Activated CD4-positive, alpha-beta T cell treated with anti-CD3 and anti-CD28 coated beads, Interleukin-2, Interleukin-4, amounts not matched to agents 100 ng/mL and 50 ng/mL, durations not matched to agents 16 hours and 8 hours (primary cell): ENCODE measurements at places on chromosomes 3 and 15.

- DNase-seq = no peak
These were observed 47.8 kb upstream of the C3orf70 start for GRCh38 chr3:185200639-185201038.

- peak; percentile 24 for DNase-seq
These were observed 5.2 kb upstream of the EBLN2 start for GRCh38 chr3:73056014-73056844.

- DNase-seq = no peak
These were observed 87.0 kb downstream of the TMEM108 start for GRCh38 chr3:133125171-133125570.

GRCh38 chr3:187661267-187661666 lies 8.9 kb downstream of the SST start:
- no peak for DNase-seq

- no peak for DNase-seq
These were observed 26.2 kb downstream of the RBPMS2 start for GRCh38 chr15:64749167-64749566.

DNA sequence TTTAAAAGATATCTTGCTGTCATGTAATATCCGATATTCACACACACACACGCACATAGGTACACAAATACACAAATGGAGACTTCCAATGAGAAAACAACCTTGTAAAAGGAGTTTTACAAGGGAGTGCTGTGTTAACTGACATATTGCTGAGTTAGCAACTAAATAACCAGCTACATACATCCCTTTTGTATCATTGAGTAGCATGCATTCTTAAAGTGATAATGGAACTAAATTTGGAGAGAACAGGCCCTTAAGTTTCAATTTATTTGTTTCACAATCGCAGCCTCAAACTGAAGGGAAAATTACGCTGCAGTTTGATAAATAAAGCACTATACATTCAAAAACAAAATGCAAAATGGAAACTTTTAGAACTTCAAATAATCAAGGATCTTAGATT lies 1046.0 kb upstream of the NR2F2 start:
- peak; percentile 6 for DNase-seq

GRCh38 chr3:5423076-5423475 lies 235.6 kb downstream of the EDEM1 start:
- no peak for DNase-seq

DNA sequence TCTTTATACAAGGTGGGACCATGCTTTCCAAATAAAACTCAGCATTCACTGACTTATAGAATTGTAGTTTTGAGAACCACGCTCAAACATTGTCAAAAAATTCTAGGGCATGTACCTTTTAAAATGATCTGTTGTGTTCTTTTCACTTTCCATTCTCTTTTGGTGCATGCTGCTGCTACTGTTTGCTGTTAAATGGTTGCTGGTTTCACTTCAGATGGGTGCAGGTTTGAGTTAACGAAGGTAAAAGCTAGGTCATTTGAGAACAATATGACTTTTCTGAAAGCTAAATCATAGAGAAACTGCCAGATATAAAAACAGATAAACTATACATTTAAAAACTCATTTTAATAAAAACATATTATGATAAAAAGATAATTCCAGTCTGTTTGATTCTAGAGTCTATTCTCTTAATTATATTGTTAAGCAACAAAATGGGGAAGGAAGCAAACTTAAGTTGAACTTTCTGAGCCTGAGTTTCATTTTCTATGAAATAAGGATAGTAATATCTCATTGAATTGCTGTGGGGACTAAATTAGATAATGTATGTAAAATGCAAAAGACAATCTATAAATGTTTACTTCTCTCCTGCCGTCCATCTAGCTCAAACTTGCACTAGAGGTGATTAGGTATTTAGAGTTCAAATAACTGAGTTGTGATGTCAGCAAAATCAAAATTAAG lies 82.4 kb downstream of the OXSM start:
- DNase-seq = no peak

DNA sequence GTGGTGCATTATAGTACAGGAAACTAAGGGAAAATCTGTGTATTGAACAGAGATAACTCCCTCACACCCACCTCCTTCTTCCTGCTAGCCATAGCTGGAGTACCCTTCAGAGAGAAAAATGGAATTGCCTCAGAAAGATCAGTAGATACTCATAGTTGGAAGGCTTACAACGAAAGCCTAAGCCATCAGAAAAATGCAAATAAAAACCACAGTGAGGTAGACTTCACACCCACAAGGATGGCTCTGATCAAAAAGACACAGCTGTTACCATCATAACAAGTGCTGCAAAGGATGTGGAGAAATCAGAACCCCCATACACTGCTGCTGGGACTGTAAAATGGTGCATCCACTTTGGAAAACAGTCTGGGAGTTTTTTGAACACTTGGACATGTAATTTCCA lies 7.4 kb upstream of the DLG1 start:
- peak; percentile 59 for DNase-seq

DNA sequence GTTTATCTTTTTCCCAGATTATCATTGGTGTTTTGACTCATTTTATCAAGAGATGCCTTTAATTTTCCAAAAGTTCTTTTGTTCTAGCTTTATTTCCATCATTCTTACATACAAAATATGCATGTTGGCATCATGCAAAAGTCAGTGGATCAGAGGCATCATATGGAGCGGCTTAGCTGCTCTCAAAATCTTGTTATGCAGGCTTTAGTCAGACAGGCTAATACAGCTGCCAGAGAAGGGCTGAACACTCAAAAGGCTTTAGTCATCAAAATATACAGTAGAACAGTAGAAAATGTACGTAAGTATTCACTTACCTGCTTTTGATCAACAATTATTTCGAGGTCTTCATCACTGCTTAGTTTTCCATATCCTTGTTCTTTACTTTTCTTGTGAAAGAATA lies 65.5 kb downstream of the PEX5L start:
- DNase-seq = no peak

DNA sequence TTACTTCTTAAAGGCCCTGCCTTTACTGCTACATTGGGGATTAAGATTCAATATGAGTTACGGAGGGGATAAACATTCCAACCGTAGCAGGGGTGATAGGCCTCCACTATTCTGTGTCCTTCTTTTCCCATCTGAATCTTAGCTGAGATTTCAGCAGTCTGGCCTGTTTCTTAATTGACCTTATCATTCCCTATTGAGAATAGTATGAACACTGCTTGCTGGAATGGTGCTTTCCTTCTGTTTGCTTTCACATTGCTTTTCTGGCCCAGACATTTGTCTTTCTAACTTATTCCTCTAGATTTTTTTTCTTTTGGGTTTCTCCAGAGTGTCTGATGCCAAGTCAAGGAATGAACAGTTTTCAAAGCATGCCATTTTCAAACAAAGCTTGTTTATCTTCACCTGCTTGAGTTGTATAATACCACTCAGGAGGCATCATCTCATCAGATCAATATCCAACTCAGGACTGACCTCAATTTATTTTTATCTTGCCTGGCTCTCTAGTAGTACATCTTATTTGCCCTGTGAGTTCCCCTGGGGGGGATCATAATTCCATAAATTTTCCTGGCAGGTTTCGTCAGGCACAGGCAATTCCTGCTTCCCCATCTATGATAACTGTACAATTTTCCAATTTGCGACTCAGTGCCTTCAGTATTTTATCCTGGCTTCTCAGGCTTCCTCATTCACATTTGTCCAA lies 161.1 kb upstream of the STT3B start:
- DNase-seq = no peak

DNA sequence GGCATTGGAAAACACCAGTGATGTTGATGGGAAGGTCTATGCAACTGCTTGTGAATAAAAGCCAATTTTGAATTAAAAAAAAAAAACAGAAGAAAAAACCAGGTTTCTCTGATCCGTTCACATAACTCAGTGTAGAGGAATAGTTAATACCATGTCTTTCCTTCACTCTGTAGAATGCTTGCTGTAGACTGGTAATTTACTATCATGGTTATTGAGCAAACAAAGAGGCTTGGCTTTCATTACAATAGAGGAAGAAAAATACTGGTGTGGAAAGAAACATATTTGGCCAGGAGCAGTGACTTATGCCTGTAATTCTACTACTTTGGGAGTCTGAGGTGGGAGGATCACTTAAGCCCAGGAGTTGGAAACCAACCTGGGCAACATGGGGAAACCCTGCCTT lies 41.1 kb downstream of the GATM start:
- DNase-seq = no peak

- DNase-seq = no peak
These were observed 1178.7 kb downstream of the ROBO1 start for GRCh38 chr3:78588906-78589621.

DNA sequence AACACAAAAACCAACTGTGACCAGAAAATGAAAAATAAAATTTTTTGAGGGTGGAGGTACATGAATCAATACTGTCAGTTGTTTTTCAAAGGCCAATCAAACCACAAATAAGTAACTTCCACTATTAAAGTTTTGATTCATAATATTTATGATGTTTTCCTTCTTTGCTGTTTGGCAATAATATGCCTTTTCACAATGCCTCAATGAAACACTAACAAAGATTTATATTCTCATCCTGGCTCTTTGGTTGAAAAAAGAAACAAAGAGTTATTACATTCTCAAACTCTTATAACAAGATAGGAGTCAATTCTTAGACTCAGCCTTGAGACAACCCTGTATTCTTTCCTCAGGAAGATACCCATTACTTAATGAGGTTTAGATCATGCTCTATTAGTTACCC lies 63.1 kb downstream of the C3orf70 start:
- DNase-seq = no peak

DNA sequence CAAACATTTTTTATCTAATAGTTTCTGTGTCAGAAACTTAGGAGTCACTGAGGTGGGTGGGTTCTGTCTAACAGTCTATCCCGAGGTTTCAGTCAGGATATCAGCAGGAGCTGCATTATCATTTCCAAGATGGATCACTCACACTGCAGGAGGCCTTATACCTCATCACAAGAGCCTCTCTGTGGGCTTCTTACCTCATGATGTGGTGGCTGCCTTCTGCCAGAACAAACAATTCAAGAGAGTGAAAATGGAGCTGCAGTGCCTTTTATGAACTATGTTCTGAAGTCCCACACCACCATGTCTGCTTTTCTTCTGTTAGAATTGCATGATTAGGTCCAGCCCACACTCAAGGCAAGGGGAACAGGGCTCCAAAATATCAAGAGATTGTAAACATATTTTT lies 27.9 kb downstream of the RFX7 start:
- no peak for DNase-seq

DNA sequence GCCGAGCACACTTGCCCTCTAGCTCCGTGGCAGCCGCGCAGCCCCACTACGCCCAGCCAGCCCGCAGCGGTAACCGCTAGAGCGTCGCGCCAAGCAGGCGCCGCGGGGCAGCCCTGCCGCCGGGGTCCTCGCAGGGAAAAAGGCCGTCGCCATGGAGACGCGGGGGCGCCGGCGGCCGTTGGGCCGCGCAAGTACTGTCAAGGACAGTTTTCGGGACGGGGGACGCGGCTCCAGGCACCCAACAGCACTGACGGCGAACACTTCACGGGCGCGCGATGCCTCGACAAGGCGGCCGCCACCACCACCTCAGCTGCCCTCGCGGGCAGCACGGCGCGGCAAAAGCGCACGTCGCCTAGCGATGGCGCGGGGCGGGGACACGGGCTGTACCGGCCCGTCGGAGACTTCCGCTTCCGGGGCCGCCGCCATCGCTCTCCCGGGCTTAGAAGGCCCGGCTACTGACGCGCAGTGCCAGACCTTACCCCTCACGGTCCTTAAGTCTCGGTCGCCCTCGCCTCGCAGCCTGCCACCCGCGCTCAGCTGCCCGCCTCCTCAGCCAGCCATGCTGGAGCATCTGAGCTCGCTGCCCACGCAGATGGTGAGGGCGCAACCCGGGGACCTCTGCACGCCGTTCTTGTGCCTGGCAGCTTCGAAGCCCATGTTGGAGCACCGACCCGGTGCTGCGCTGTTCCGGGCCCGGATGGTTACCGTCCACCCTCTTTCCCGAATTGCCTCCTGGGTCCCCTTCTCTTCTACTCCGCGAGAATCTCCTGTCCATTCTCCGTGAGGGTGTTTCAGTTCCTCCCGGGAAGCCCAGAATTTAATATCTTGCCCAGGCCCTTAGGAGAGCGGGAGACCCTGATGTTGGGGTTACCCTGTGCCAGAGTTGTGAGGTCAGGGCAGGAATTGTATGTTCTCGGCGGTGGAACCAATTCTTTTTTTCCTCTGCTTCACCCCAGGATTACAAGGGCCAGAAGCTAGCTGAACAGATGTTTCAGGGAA lies at the start of the genes GLT8D1 and SPCS1:
Gene GLT8D1 (minus strand): TSS at position 104 of the 999 bp plus-strand sequence. CDS start 5,331 bp downstream, outside the sequence.
Gene SPCS1 (plus strand): TSS at position 419 of the 999 bp plus-strand sequence. CDS start 141 bp downstream, at position 560.
- DNase-seq = peak; percentile 80

- no peak for DNase-seq
These were observed 487.5 kb downstream of the GABRG3 start for GRCh38 chr15:27458345-27459084.

- no peak for DNase-seq
These were observed 21.8 kb downstream of the PCOLCE2 start for GRCh38 chr3:142866841-142867631.

- DNase-seq = no peak
These were observed 70.1 kb upstream of the GLCE start for GRCh38 chr15:69090197-69090948.

DNA sequence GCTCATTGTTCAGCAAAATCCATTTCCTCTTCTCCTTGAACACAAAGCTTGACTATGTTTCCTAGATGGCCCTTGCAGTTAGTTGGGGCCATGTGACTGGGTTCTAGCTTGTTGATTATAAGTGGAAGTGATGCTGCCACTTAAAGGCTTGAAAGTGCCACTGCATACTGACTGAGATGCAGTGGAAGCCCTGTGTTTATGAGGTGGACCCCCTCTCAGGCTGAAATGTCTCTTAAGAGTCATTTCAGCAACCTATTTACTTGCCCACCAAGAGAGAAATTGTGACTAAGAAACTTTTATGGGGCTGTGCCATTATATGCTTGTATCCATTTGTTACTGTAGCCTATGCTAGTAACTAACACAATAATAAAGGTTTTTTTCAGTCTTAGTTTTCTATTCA lies 8.4 kb upstream of the ANP32A start:
- peak; percentile 38 for DNase-seq

DNA sequence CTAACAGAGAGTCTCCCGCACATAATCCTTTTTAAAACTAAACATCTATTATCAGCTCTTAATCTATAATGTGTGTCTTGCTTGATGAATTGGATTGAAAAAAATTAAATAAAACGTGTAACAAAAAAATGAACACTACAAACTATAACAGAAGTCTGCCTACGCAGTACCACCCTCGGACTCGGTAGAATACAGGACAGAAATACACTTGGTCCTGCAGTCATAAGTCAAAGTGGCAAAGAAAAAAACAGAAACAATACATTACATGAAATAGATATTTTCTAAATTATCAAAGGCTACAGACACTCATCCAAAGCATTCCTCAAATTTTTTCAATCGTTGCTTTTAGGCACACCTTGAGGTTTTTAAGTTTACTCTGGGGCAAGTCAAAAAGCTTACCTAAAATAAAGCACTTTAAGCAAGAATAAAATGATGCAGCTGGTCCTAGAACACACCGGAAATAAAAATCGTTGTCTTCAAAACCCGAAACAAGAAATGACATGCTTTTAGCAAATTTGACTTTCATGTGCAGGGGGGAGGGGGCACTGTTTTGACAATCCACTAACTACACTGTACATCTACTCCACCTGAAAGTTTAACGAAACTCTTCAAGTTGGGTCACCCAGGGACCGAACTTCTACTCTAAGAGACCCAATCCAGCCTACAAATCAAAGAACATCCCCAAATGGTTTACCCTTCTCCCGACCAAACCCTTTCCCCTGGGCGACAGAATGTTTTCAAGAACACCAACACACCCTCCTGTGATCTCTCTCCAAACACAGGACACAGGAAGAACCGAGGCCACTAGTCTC lies 1.3 kb downstream of the ADAM10 start:
- peak; percentile 66 for DNase-seq

GRCh38 chr3:60202052-60202726 lies 1049.1 kb downstream of the FHIT start:
- no peak for DNase-seq
